Suppressor macrophage treated with lipopolysaccharide for 4 hours (primary cell): ENCODE measurements at places on chromosomes 3 and 15.
A peak's percentile ranks its signal among the peaks of the same experiment; 100 is the strongest.

DNA sequence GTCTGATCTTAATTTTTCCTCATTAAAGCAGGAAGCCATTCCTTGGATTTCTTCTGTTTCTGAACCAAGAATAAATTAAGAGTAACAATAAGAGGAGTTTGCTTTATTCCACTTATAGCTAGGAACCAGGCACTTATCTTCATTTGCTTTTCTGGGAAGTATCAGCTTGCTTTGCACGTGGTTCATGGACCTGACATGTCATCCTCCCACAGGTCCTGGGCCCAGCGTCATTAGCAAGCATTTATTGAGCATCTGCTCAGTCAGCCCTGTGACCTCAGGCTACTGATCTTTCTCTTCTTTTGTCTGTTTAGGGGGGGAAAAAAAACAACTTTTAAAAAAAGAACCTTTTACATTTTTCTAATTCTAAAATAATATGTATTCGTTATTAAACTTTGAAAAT lies 34.7 kb upstream of the CRTC3 start:
- DNase-seq, result peak; percentile 9

DNA sequence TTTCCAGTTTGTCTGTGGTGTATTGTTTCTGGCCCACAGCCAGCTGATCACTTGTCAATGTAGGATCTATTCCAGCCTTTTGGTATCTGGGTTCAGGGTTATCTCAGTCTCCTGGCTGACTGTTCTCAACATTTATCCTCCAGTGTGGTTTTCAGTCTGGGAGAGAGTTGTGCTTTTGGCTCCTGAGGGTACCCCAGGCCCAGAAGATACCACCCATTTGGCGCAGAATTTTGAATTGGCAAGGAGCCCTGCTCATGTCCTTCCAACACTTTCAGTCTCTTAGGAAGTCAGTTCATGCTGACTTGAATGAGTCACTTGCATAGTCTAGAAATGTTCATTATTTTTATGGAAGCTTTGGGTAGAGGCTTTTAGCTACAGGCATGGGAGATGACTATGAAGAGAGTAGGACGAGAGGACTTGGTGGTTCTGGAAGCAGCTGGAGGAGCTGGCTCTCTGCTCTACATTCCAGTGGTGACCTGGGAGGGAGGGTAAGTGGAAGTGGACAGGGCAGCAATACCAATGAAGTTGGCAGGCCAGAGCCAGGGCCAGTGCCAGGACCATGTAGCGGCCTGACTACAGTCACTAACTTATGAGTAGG lies 7.2 kb downstream of the POLR2H start:
- no peak for DNase-seq

DNA sequence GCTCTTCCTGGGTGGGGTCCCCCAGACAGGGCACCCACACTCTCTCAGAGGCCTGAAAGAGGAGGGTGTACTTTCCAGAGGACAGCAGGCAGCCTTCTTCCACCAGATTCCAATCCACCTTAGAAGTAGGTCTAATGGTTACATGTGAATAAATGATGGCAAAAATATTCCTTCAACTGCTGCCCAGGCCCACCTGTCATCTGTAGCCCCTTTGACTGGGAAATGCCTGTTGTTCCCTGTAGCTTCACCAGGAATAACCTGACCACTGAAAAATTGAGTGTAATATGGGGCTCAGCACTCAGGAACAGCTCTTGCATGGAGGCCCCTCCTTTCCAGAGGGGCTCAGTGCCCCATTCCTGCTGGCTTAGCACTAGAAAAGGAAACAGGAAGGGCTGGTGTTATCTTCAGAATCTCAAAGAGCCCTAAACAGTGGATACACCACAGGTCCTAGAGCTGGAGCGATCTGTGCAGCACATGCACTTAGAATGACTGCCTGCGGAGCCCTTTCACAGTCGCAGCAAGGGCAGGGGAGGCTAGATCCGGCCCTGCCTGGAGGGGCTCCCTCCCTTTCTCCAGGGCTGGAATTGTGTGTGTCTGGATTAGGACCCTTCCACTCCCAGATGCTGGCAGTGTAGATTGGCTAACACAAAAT lies 32.1 kb downstream of the SLC22A14 start:
- no peak for DNase-seq

GRCh38 chr3:165406425-165406824 lies 210.2 kb upstream of the SLITRK3 start:
- no peak for DNase-seq

DNA sequence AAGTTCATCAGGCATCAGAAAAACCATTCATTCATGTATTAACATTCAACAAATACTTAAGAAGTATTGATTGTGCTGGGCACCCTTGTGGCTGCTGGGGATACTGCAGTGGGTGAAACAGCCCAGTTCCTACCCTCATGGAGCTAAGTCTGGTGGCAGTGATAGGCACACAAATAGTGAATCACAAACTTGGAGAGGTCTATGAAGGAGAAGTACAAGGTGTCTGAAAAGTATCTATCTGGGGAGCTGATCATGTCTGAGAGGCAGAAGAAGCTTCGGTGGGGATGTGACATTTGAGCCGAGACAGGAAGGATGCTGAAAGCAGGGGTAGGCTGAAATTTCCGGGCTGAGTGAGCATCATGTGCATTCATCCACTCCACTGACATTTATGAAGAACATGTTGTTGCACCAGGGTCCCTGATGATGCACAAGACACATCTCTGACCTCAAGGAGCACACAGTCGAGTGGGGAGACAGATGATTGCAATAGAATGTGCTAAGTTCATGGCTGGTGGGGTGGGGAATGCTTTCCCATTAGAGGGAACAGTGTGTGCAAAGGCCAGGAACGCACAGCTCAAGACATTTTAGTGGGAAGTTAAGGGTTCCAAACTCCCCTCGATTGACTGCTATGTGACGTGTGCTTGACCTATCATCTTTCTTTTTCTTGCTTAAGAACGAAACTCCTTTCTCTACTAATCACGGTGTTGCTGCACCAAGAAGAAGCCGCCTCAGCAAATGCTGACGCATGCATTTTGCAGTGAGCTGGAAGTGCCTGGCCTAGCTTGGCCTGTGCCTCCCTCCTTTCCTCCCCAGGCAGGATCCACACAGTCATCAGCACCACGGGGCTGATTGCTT lies 309.1 kb upstream of the ICE2 start:
- no peak for DNase-seq

DNA sequence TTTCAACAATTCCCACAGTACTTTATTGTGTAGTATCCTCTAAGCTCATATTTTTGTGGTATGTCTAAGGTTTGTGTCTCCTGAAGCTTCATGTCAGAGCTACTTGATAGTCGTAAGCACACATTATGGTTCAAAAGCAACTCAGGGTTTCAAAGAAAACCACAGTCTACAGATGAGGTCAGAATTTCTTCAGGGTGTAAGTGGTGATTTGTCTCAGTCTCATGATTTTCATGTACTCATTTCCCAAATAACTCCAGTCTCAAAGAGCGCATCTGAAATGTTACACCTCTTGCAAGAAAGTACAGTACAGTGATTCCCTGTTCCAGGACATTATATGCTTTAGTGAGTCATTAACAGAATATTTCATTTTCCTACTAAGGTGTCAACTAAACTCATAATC lies 47.5 kb upstream of the SSR3 start:
- no peak for DNase-seq

DNA sequence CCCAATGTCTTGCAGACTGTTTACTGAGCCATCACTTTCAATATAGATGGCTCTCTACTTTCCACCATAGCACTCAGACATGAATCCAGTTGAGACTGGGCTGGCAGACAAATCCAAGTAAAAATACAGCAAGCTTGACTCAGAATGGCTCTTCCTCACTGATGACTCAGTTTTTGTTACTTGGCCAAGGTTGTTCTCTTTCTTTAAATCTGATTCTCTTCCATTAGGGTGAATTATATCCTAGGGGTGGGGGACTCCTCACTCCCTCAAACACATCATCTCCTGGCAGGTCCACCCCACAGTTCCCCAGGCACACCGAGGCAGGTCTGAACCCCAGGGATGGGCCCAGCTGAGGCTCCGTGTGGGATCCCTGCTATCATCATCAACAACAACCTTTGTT lies 157.9 kb downstream of the MEX3B start:
- no peak for DNase-seq

- peak; percentile 9 for DNase-seq
Measured at GRCh38 chr3:98513091-98513511, 9.6 kb downstream of the CLDND1 start.

DNA sequence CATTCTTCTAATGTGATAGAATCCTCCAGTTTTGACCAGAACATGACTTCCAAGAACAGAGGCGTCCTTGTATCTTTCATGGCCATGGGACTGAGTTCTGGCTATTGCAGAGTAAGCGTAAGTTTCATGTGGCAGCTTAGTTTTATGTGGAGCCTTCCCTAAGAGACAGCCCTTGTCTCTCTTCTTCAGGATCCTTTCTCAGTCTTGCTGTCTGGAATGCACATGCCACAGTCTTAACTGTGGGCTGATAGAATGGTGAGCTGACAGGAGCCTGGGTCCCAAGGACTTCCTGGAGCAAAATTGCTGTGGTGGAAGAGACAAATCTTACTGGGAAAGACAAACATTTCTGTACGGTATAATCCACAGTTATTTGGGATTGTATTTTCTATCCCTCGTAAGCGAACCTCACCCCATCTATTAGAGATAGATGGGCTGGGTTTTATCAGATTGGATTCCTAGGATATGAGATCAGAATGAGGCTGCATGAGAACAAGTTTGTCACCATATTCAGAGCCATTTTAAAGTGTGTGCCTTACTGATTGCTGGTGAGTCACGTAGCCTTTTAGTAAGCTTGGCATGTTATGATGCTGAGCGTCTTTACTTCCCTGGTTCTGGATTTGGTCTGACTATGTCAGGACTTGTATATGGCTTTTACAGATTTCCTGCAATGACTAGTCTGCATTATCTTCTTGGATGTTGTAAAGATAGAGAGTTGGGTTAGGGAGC lies 32.8 kb downstream of the CDIN1 start:
- no peak for DNase-seq

DNA sequence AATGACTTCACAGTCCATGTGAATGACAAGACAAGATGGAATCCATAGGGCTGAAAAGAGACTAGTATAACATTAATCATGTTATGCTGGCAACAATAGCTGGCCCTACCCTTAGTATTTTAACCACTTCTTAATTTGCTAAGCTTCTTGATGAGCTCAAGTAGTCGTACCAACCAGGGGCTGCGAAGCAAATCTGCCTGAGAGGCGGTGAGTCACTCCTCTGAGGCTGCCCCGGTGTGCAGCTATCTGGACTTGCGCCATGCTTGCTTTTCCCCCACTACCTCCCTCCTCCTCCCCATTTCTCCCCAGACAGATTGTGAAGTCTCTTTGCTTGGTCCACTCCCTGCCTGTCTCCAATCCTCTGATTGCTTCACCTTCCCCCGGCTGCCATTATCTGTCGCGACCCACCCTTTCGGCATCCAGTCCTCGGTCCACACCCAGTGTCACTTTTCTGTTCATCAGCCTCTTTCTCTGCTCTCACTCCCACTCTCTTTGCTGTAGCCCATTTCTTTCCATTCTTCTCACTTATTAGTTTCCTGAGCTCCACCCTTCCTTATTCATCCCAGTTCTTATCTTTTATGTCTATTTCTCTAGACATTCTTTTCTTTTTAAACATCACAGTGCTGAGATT lies 42.7 kb downstream of the DUT start:
- no peak for DNase-seq

DNA sequence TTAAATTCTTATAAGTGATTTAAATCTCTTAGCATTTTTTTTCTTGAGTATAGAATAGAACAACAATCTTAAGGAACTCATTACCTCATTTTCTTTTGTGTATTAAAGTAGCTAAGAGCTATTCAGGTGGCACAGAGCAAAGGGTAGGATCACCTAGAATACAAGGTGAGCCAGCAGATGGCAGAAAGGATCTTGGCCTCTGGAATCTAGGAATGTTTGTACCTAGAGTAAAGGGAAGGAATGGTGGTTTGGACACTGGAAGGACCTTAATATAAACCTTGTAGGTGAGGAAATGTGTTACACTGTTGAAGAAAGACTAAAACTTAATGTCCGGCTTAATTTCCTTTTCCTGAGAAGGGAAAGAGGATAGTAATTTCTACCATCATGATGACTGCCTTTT lies 89.0 kb downstream of the GHSR start:
- DNase-seq, result no peak

GRCh38 chr15:88878720-88879184 lies 16.6 kb downstream of the HAPLN3 start:
- DNase-seq, result peak; percentile 23

- DNase-seq, result no peak
Measured at GRCh38 chr15:54131410-54131809, 153.2 kb downstream of the UNC13C start.

DNA sequence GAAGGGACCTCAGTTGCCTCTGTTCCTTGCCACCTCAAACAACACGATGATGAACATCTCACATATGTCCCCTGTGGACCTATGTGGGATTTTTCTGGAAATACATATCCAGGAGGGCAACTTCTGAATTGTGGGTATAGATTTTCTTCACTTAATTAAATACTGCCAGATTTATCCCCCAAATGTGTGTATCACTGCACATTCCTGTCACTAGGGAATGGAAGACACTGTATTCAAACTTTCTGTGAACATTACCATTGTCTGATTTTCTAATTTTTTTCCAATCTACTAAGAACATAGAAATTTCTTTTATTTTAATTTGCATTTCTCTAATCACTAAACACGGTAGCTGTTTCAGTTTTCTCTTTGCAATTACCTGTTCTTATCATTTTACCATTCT lies 102.0 kb upstream of the MRPS22 start:
- DNase-seq, result no peak
